ENCODE measurements at places on chromosomes 16 and 17.

DNA sequence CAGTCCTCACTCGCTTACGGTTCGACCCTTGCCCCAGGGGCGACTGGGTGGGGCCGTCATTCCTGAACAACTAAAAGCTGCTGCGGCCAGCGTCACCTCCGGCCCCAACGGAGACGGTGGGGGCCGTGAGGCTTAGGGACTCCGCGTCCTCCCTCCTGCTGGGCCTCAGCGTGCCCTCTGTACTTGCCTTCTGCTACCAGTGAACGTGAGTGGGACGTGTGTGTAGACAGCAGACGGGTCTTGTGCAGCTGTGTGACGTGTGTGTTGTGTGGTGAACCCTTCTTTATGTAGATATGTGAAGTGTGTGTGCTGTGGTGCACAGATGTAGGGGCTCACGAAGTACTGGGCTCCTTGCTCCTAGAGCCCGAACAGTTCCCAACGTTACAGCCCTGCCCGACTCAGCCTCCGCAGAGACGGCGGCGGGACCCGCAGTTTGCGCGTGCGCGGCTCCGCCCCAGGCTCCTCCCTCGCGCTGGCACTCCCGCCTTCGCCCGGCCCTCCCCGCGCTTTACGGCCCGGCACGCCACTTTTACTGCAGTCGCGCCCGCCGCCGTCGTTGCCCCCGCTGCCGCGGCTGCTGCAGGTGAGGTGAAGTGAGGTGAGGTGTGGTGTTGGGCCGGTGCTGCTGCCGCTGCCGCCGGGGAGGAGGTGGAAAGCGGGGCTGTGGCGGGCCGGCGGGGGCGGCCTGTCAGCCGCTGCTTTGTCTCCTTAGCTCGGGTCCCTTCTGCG, at the start of gene PHAF1:
TSS of gene PHAF1 (plus strand) at position 535 of the 729 bp plus-strand sequence. CDS start 235 bp downstream, outside the sequence.
- peak; percentile 98 for DNase-seq

DNA sequence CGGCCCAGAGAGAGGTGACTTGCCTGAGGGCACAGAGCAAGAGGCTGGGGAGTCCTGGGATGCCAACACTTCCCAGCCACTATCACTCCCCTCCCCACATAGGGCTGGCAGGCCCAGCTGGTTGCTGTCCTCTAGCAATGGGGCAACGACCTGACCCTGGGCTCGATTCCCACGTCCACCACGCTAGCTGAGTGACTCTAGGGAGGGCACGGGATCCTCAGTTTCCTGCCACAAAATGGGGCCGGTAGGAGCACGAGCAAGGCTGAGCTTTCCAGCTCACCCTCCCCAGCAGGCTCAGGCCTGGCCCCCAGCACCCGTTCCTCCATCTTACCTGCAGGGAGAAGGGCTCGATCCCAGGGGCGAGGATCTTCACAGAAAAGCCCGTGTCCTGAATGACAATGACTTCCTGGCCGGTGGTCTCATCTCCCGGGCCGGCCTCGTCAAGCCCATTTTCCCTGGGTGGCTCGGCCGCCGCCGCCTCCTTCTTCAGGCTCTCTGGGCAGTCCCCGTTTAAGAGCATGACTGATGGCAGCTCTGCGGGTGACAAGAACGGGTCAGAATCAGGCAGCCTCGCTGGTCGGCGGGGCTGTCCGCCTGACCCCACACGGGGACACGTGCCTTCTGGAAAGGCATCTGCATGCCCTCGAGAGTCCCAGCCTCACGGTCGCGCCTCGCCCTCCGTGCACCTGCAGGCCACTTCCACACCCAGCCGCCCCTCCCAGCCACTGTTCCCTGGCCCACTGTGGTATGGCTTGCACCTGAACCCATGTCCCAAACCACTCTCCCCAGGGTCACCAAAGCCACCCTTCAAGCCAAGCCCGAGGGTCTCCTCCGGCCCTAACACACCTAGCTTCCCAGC, 7.3 kb downstream of the CLUH start:
- DNase-seq = no peak

- DNase-seq = no peak
Observed at GRCh38 chr17:63246344-63246743, 199.8 kb downstream of the CYB561 start.

DNA sequence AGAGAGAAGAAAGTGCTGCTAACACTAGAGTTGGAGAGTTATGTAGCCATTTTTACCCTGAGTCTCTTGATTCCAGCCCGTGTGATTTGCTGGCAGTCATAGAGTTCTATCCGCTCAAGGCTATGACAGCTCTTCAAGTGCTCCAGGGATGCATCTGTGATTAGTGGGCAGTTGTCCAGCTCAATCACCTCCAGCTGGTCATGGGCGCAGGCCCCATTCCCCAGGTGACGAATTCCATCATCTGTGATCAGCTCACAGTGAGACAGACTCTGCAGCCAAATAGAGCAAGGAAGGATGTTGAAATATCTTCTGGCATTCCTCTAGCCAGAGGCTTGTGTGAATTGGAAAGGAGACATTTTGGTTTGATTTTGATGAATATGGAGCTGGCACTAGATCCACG, 38.4 kb upstream of the STAC2 start:
- DNase-seq = no peak

DNA sequence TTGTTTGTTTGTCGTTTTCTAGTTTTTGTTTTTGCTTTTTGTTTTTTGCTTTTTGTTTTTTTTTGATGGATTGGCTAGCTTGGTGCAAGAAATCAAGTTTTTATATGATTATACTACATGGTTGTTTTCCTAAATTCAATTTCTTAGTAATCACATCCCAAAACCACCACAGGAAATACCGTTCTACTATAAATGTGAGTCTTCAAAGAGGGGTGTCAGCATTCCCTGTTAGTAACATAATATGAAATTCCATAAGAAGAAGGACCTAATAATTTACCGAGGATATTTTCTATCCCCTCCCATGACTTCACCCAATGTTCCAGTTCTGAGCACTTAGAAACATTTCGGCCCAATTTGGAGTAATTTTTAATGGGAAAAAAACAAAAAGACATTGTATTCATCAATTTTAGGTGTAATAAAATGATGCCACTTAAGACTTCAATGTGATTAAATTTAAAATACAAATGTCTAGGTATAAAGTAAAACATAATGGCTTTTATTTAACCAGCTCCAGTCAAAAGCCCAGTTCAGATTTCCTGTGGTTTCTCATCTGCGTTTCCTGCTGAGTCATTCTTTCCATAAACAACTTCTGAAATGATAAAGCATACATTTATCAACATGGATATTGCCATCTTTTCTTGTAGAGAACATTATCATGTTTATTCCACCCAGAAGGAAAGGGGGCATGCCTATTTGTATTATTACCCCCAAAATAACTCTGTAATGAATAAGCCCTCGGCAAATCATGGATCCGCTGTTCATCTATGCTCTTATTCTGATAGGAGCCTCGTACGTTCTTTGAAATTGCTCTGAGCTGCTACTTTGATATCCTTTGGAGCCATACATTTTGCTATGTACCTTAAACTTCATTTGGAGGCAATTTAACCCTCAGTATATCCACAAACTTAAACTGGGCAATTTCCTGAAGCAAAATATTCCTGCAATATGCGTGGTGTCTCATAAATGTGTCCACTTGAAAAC, 28.1 kb downstream of the HSBP1 start:
- peak; percentile 56 for DNase-seq

DNA sequence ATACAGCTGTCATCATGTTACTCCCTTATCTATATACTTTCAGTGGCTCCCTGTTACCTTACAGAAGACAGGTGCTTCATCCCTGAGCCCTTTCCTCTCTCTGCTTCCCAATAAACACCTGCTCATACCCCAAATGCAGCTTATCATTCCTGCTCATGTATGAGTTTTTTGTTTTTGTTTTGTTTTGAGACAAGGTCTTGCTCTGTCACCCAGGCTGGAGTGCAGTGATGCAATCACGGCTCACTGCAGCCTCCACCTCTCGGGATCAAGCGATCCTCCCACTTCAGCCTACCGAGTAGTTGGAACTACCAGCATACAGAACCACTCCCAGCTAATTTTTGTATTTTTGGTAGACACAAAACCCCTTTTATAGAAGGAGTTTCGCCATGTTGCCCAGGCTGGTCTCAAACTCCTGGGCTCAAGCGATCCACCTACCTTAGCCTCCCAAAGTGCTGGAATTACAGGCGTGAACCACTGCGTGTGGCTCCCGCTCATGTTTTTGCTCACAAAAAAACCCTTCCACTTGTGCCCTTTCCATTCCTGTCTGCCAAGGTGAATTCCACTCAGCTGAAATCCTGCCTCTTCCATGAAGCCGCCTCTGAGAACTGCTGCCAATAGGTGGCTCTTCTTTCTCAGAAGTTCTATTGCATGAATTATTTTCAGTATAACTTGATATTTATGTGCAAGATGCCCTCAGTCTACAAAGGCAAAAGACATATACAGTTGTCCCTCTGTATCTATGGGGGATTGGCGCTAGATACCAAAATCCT, 7.9 kb upstream of the RNF157 start:
- DNase-seq = no peak

GRCh38 chr17:41394254-41394996, 3.0 kb downstream of the KRT31 start:
- no peak for DNase-seq

- no peak for DNase-seq
Observed at GRCh38 chr16:12255473-12255872, 278.9 kb downstream of the SNX29 start.

- DNase-seq = no peak
Observed at GRCh38 chr17:6018788-6019187, 51.4 kb upstream of the WSCD1 start.
